ENCODE measurements at places on chromosomes 4 and X.
A peak's percentile ranks its signal among the peaks of the same experiment; 100 is the strongest.

GRCh38 chr4:8832113-8832915, 39.3 kb downstream of the HMX1 start:
- DNase-seq, result peak; percentile 35

GRCh38 chrX:136380010-136380769, 79.4 kb downstream of the ADGRG4 start:
- no peak for DNase-seq

GRCh38 chrX:145002771-145003170, 244.5 kb upstream of the SPANXN1 start:
- no peak for DNase-seq

- no peak for DNase-seq
These were observed 460.5 kb downstream of the CENPC start for GRCh38 chr4:67084783-67085182.

GRCh38 chrX:21991504-21991903, 40.6 kb upstream of the PHEX start:
- DNase-seq, result no peak

DNA sequence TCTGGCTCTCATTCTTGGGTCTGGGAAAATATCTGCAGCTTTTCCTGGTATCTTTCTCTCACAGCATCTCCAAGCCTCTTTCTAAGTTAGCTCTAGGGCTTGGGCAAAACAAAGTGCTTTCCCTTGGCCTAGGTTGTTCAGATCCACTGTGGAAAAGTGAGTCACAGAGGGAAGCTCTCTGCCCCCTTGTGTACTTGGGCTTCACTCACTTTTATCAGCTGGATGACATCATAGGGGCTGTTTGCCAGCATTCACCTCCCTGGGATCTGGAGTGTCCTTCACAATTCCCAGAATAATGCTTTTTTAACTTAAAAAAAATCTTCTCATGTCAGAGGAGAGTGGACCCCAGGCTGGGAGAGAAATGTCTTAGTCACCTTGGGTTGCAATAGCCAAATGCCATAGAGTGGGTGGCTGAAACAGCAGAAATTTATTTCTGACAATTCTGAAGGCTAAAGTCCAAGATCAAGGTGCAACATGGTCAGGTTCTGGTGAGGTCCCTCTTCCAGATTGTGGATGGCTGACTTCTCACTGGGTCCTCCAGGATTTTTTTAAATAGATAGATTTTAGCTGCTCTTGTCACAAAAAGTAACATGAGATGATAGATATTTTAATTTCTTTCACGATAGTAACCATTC, 247.8 kb downstream of the SH2D1A start:
- no peak for DNase-seq

DNA sequence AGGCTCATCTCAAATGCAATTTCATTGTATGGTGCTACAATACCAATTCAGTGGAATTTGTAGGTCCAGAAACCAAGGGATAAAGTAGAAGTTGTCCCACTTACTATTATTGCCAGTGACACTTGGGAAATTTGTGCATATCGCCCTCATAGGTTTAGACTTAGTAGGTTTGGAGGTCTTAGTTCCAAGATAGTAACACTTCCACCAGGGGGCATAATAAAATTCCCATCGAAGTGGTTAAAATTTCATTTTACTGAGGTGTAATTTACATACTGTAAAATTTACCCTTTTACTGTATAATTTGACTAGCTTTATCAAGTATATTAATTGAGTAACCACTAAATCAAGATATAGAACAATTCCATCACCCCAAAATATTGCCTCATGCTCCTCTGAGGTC, 174.6 kb downstream of the INPP4B start:
- DNase-seq, result no peak

- DNase-seq, result no peak
These were observed 11.0 kb downstream of the LHFPL1 start for GRCh38 chrX:112668476-112669409.

DNA sequence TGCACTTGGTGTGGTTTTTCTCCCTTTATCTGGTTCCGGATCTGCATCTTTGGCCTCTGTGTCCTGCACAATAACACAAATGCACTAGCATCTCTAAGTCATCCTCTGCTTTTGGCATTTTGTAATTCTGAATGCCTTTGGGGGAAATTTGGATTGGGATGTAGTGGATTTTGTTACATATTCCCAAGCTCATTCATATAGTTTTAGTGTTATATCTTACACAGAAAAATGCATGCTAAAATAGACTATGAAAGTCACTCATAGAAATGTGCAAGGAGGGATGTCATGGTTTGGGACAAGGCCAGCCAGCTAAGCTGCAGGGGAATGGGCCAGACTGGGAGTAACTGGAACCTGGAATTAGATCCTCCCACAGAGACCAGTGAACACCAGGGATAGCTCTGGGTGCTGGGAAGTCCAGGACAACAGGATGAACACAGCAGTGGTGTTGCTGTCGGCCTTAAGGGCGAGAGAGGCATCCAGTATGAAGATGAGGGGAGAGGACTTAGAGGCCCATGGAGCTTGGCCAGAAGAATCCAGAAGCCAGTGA, 20.1 kb downstream of the ENPP6 start:
- peak; percentile 65 for DNase-seq

GRCh38 chr4:186151499-186151898, 39.9 kb upstream of the CYP4V2 start:
- no peak for DNase-seq

DNA sequence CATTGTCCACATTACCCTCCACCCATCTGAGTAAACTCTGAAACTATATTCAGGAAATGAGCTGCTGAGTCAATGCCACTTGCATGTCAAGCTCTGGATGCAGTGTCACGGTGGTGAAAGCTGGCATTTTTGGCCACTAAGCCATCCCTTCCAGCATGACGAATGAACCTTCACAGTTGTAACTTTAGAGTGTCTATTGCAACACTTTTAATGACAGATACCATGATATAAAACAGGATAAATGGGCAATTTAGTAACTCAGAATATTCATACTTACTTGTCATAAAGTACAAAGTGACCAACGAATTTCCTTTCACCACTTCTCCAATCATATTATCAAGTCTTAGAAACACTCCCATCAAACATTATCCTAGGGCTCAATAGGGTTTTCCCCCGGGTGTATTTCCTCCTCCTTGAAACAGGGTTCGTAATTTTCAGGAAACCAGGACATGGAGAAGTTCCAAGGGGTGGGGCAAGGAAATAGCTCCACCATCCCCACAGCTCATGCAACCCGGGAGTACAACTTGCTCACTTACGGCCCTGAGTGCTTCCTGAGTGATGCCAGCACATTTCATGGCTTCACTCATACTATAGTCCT, 73.1 kb downstream of the MTHFD2L start:
- no peak for DNase-seq

DNA sequence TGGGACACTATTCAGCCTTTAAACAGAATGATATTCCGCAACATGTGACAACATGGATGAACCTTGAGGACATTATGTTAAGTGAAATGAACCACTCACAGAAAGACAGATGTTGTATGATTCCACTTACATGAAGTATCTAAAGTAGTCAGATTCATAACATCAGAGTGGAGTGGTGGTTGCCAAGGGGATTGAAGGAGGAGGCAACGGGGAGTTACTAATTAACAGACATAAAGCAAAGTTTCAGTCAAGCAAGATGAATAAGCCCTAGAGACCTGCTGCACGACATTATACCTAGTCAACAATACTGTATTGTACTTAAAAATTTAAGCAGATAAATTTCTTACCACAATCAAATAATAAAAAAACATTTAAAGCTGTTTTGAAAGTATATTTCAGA, 105.0 kb upstream of the NR0B1 start:
- DNase-seq, result no peak

DNA sequence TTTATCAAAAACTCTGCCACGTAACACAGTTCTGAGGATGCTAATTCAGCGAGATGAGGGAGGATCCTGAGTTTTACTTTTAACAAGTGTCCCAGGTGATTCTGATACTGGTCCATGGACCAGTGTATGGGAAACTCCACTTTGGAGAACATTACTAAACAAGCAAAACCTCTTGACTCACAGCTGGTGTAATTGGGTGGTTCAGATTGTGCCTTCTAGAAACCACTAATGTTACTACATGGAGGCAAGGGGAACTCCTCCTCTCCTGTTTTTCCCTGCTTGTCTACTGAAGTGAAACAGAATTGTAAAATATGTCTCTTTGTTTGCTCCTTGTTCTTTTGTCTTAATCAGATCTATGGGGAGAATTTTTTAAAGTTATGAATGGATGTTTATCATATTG, 62.6 kb downstream of the FRAS1 start:
- DNase-seq, result no peak

DNA sequence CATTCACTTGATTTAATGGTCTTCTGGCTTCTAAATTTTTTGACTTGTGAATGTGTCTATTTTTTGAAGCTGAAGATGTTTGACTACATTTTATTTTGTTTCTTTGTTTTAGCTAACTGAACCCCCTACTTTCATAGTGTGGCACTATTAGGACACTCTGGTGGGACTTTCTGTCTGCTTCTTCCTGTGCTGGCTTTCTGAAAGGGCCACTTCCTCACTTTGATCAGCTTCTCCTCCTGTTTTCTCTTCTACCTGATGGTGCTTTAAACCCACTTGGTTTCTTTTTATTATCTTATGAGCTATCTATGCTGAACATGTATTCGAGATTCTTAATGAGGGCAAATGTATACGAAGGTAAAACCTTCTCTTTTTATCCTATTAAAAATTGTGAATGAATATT, 186.1 kb upstream of the CASK start:
- DNase-seq, result no peak

GRCh38 chr4:40394236-40394635, 59.1 kb downstream of the CHRNA9 start:
- no peak for DNase-seq

GRCh38 chr4:170015285-170015684, 10.9 kb downstream of the MFAP3L start:
- no peak for DNase-seq

DNA sequence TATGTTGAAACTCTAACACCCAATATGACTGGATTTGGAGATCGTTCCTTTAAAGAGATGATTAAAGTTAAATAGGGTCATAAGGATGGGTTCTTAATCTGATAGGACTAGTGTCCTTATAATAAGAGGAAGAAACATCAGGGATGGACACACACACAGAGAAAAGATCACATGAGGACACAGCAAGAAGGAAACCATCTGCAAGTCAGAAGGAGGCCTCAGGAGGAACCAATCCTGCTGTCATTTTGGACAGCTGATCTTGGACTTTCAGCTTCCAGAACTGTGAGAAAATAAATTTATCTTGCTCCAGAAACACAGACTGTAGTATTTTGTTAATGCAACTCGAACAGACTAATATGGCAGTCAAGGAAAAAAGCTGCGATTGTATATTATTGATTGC, 631.5 kb downstream of the PCDH7 start:
- DNase-seq, result no peak

GRCh38 chrX:22424919-22425318, 152.2 kb downstream of the CBLL2 start:
- DNase-seq, result no peak

- DNase-seq, result no peak
These were observed 616.2 kb upstream of the AADAT start for GRCh38 chr4:170705907-170706306.

DNA sequence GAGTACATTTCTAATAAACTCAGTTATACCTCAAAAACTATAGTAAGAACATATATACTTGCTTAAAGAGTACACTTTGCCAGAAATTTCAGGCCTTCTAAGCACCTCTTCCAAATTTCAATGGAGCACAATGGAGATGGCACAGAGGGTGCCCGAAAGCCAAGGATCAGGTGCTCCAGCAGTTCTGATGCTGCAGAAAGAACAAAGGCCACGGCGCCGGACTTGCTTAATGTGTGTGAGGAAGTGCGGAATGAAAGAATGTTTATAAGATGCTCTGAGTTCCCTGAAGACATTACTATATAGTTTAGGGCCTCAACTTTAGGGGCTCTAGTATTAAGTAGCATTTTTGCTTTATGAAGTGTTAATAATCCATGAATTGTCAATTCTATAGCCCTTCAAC, 44.3 kb downstream of the GASK1B start:
- DNase-seq, result no peak

DNA sequence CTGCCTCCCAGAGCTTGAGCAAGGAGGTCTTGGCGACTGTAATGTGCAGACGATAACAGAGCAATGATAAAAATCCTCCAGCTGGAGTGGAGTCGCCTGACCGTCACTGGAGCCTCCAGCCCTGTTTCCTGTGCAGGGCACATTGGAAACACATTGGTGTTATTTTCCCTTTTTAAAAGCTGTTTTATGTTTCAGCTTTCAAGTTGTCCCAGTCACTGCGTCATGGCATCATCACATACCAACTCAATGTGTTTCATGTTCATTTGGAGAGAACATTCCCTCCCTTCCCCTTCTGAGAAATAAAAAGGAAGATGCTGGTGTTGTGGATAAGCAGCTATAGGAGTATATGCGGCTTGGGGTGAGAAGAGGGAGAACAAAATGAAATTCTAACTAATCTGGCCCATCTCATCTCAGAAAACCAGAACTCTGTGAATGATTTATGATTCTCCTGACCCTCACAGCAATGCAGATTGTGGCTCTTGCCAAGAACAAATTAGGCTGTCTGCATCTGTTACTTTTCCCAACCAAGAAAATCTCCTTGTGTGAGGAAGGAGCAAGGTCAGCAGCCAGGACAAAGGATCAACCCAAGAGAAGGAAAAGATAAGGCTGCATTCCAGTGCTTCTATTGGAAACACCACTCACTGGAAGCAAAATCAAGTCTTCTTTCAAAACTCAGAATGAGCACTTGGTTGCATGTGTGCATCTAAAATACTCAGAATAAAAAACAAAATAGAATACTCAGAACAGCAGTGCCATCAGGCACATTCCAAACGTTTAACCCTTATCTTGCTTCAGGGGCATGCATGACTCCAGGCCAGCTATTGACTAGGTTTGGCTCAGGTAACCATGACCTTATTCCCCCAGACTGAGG, 134.4 kb downstream of the RASL11B start:
- no peak for DNase-seq
